ENCODE measurements at places on chromosomes 7 and 10.

DNA sequence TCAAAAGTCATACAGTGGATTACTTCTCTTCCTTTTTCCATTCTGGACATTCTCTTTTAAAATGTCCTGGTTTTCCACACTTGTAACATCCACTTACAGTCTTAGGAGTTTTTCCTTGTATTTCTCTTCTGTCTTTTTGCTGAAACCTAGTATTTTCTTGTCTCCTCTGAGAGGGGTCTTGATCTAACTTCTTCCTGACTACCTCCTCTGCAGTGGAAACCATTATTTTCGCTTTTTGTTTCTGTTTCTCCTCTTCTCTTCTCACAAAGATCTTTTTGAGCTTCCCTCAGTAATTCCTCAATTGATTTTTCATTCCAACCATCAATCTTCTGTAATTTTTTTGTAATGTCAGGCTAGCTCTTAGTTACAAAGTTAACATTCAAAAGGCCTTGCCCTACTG is 23.7 kb upstream of the ELOVL3 start:
- no peak for DNase-seq

GRCh38 chr7:116933465-116933864 is 19.8 kb upstream of the ST7 start:
- DNase-seq: no peak

DNA sequence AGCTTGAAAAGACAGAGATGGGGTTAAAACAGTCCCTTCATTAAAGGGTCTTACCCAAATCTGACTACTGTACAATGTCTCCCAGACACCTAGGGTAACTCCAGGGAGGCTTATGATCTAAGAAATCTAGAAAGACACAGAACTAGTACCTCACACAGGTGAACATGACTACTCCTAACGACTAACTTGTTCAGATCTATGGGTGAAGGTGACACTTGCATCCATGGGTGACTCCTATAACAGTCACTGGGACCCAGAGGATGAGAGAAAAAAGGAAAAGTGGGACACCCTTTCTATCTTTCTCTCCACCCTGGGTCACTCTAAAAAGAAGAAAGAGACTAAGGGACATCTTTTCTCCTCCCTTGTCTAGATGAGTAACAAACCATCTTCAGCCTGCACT is 19.2 kb downstream of the AKR1C8 start:
- no peak for DNase-seq

- DNase-seq: no peak
These were observed 13.1 kb upstream of the UCMA start for GRCh38 chr10:13247246-13247645.

- no peak for DNase-seq
These were observed 51.8 kb downstream of the SUGCT start for GRCh38 chr7:40186586-40186985.

- peak; percentile 67 for DNase-seq
These were observed 97.2 kb upstream of the DKK1 start for GRCh38 chr10:52216852-52217251.

DNA sequence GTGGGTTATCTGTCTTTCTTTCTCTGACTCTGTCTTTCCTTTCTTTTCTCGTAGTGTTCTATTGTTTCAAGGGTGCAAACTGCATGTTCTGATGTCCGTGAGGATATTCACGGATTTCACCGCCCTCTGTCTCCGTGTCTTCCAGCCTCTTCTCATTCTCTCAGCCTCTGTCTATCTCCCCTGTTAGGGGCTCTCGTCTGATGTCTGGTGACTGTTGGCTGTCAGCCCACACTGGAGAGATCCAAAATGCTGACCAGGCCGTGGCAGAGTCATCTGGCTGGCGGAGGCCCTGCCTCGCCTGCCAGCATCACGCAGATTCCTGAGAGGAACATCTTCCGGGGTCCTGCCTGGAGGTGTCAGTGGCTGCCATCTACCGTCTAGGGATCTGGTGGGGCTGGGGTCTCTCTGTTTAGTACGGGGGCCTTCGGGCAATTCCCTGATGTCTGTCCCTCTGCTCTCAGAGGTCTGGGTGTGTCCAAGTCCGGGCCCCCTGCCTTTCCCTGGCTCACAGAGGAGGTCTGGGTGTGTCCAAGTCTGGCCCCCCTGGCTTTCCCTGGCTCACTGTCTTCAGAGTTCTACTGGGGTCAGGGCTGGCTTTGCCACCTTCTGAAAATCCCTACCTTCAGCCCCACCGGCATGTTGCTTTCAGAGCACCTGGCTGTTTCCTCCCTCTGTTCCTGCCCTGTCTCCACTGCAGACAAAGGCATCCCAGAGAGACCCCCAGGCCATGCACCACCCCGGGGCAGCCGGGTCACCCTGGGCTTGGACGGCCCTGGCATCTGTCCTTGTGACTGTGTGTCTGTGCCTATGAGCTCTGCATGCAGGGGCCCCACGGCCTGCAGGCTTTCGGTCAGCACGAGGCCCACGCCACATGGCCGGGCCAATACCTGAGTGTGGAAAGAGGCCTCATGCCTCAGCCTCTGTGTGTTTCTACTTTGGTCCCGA is 14.0 kb upstream of the SCART1 start:
- DNase-seq: peak; percentile 3

Data from B cell (primary cell).